HuH-7 (cell line): ENCODE measurements at places on chromosomes 4 and X.

DNA sequence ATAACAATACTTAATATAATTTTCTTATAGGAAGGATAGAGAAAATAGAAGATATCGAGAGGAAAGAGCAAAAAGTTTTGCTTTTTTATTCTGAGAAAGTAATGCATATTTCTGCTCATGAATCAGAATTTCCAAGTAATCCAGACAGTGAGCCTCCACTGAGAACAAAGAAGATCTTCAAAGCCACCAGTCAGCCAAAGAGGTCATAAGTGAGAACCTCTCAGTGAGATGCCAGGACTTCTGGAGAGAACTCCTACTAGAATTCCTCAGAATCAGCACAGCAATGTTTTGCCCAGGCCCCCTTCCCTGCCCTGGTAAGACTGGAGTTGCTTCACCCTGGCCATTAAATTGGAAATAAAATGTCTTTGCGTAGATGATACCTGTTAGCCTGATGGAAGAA is 254.4 kb upstream of the FAT4 start:
- no peak for DNase-seq

DNA sequence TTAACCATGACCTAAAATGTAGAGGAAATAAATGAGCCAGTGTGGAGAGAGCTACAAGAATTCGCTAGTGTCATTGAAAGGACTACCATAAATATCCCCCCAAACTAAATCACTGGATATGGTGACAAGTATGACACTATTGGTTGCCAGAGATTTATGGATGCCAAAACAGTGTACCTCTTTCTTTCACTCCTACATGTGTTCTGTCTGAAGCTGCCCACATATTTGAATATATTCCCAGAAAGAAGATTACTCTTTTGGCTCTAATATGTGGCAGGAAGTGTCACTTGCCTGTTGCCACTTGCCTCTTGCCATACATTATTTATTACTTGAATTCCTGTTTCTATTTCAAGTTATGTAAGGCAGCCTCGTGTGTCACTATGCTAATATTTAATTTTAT is 1573.6 kb downstream of the TECRL start:
- no peak for DNase-seq

GRCh38 chr4:67456577-67457196 is 88.6 kb downstream of the CENPC start:
- no peak for DNase-seq

GRCh38 chrX:8418301-8418700 is 46.3 kb upstream of the VCX3B start:
- DNase-seq, result no peak

- DNase-seq, result no peak
Observed at GRCh38 chr4:120557372-120557771, 365.2 kb downstream of the PRDM5 start.

DNA sequence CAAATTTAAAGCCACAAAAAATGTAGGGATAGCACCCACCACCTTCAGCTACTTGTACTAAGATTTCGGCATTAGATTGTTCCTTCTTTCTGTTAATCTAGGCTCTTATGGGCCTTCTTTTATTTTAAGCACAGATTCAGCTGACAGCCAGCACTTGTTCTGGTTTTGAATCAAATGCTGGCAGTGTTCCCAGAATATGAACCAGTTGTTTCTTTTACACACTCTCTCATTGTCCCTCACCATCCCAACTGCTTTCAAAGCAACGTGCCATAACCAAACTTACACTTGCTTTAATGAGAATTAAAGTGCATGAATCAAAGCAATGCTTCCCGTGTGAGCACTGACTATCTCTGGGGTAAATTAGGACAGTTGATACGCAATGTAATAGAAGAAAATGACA is 744.5 kb upstream of the FAM241A start:
- no peak for DNase-seq

DNA sequence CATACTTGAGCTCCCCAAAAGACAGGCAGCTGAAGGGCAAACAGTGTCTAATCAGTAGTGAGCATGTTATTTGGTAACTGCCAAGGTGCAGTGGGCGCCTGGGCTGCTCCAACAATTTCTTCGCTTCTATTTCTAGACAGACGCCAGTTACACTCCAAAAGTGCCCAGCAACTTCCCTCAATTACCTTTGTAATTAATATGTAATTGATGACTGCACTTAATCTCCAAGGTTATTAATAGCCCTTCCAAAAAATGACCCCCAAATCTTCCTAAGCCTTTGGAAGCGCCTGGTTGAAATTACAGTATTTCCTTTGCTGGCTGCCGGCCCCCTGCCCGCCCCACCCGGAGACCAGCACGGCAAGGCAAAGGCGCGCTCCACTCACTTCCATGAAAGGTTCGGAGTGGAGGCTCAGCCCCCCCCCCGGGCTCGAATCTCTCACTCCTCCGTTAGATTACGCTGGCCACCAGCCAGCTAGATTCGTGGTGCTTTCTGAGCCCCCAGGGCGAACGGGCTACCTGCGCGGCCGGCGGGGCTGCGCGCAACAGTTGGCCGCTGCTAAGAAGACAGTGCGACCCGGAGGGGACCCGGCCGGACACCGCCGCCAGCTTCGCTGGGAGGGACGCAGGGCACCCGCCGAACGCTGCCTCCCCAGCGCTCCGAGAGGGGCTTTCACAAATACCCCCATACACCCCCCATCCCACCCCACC is 1.9 kb downstream of the GPC4 start:
- no peak for DNase-seq

DNA sequence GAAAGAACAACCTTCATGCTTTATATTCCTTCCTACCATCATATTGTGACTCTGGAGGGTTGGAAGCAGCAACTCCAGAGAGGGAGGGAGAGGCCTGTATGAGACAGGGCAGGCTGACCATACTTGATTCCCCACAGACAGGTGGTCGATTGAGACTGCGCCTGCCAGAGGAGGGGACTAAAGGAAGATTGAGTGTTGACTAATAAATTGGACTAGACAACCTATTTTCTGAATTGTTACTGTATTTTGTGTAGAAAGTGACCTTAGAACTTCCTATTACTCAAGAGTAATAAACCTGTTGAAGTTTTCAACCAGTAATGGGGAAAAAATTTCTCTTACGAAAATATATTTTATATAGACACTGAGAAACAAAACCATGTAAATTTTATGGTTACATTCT is 301.5 kb downstream of the INPP4B start:
- DNase-seq, result no peak

GRCh38 chr4:60913671-60914070 is 286.5 kb upstream of the ADGRL3 start:
- DNase-seq, result no peak

- no peak for DNase-seq
Observed at GRCh38 chrX:57573754-57574153, 18.1 kb upstream of the ZXDB start.
